AG04450 (cell line): ENCODE measurements at places on chromosomes 2 and 18.

- peak; percentile 89 for DNase-seq
These were observed 145.7 kb upstream of the GLI2 start for GRCh38 chr2:120589771-120590608.

DNA sequence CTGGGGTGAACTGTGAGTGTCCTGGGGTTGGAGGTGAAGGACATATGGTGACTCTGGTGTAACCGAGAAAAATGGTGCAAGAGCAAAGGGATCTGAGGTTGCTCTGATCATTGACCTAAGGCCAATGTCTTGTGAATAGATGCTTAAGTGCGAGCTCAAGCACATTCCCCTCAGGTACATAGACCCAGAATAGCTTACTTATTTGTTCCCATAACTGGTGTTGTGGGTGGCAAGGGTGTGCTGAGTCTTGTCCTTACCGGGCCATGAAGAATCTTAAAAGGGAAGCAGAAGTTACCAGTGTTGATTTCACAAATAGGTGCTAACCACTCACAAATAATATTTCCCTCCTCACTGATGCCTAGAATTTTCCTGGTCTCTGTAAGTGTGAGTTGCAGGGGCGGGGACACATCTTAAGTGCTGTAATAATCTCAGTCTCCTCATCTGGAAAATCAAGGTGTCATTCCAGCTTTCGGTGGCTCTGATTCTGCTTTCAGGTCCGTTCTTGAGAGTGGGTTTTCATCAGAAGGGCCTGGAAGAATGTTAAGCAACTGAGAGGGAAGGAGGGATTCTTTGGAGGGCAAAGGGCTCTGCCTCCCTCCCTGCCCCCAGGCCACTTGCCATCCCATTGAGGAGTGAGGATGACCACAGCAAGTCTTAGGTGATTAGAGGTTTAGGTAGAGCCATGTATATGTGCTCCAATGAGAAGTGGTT, 54.9 kb downstream of the LIPG start:
- no peak for DNase-seq

- DNase-seq, result no peak
These were observed 1.1 kb upstream of the ERMN start for GRCh38 chr2:157326698-157327097.

DNA sequence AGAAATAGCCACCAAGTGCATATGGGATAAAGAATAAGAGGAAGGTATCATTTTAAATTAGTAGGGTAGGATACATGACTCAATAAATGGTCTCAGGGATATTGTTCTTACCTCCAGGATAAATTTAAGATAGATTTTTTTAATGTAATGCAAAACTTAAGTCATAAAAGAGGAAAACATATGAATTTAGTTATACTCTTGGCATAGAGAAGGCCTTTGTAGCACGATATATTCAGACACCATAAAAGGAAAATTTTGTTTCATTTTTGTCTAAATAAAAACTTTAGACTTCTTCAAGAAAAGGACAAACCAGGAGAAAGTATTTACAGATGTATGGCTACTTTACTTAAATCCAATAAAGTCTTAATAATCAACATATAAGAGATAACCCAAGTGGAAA, 78.5 kb upstream of the CAB39 start:
- no peak for DNase-seq

GRCh38 chr2:209125291-209125690, 298.6 kb upstream of the MAP2 start:
- DNase-seq, result no peak
